ENCODE measurements at places on chromosomes 1 and 21.
A peak's percentile ranks its signal among the peaks of the same experiment; 100 is the strongest.

DNA sequence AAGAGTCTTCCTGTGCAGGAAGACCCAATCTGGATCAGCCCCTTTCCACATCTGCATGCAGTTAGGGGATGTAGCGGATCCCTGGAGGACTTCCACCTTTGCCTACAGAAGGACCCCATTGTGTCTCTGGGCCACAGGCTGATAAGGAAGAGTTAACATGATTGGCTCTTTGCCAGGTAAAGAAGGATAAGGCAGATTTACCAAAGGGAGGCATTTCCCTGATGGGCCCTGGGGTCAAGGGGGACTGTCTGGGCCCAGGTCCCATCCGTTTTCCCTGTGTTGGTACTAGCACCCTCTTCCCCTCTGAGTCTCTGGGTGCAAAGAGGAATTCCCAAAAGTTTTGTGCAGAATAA lies 29.1 kb downstream of the SLC26A9 start:
- no peak for DNase-seq

- DNase-seq: no peak
Measured at GRCh38 chr21:33505833-33506232, 14.3 kb upstream of the DNAJC28 start.

DNA sequence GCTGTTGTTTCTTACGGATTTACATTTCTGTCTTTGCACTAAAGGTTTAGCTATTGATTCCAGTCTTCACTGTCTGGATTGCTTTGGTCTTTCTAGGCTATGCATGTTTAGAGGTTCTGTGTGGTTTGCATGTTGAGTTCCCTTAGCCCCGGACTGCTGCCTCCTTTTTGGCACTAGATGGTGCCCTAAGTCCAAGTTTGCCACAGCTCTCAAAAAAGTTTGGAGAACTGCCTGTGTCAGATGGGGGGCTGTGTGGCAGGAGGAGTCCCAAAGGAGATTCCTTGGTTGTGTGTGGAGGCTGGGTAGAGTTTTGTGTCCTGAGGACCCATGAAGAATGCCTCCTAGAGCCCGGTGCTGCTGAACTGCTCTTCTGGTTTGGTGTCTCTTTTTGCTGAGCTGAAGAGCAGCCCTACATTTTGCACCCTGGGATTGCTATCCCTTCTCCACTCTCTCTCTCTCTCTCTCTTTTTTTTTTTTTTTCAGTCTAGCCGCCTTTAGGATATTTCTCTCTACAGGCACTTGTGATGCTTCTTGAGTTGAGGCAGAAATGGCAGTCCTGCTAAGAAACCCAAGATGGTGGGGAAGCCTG lies 74.4 kb downstream of the PTGS2 start:
- peak; percentile 72 for DNase-seq

- no peak for DNase-seq
Measured at GRCh38 chr1:181010789-181011188, 11.9 kb downstream of the STX6 start.

DNA sequence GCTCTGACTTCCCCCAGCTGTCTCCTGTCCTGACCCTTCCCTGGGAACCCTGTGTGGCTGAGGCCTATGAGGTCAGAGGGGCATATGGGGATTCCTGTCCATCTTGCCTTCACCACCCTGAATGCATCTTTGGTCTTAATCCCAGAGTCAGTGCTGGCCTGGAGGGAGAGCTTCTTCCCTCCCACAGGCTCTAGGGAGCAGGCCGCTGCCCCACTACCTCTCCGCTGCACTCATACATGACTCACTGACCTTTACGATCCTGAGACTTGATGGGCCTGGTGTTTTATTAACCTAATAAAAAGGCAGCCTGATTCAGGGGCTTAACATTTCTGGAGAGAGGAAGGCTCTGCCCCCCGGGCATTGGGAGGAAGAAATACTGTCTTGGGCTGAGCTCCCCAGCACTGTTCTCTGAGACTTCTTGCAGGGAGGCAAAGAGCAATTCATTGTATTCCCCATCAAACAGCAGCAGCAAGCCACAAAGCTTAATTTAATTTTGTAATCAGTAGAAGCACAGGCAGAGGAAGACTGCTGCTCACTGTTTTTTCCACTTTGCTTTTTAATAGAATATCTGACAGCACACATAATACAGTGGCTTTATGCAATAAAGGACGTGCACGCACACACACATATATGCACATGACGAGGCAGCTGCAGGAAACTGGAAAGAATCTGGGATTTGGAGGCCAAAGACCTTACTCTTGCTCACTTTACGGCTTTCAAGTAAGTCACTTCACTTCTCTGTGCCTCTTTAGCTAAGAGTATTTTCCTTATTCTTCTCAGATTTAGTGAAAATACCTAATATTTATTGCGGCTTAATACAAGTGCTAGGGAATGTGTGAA lies 89.2 kb upstream of the GRIK3 start:
- no peak for DNase-seq

DNA sequence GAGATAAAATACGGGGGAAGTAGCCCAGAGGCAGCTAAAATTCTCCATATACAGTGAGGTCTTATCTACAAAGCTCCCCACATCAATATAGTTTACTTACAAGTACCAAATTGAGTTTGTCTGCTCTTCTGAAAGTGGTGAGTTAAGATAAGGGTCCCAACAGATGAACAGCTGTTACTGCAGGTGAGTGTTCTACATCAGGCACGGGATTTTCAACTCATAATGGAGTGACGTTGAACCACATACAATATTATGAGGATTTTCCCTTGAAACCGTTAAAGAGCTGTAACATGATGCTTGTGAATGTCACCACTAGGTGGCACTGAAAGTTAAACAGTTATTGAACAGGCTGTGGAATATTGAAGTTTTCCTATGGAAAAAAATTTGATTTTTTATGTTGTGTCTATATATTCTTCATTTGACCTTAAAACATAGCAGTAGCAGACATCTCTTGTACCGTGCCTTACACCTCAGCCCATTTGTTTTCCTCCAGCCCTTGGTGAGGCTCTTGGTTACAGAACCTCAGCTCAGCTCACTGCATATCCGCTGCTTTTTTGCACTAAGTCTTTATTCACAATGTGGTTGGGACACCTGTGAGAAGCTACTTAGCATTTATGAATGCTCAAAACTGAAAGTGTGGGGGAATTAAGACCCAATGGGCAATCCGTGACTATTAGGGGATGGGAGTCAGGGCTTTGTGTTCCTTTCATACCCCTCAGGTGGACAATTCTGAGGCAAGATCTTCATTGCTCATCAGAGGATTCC lies 23.2 kb downstream of the CD1D start:
- peak; percentile 68 for DNase-seq

GRCh38 chr21:45260191-45260825 lies 27.4 kb downstream of the POFUT2 start:
- no peak for DNase-seq

DNA sequence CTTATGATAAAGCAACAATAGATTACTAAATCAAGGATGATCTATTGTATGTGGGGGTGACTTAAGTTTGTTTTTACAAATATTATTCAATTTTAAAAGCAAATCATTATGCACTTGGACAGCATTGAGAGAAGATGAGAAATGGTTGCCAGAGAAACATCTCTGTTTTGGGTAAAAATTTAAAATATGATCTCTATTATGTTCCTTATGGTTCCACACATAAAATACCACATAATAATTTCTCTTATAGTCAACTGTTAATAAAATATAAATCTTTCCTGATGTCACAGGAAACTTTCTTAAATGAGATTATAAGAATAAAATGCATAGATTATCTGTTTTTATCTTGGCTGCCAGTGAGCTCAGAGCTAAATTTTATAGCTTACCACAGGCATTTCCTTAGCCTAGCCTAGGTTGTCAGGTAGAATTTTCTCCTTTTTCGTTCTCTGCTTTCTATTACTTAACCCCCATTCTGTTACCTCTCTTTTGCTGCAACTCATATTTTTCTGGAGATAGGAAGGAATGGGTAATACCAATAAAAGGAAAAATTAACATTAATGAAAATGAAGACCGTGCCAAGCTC lies 109.7 kb downstream of the TGFB2 start:
- DNase-seq: no peak

- no peak for DNase-seq
Measured at GRCh38 chr1:17143760-17144159, 24.5 kb upstream of the PADI2 start.

DNA sequence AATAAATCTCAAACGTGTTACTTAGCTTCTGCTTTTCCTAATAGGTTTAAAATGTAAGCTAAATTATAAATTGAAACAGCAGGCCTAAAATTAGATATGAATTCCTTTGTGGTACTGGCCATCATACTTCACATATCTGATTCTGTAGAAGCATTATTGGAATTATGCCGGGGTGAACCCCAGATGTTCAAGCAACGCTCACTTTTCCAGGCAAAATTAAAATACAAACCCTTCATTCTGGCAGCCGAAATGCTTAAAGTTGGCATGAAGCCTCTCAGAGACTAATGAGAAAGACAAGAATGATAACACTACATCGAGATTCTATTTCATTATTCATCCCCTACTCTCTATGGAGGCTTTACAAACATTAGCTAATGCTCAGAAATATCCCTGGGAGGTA lies 1352.7 kb upstream of the ADGRL2 start:
- DNase-seq: no peak

GRCh38 chr1:75542818-75543570 lies 67.9 kb downstream of the SLC44A5 start:
- no peak for DNase-seq

GRCh38 chr1:214241060-214241459 lies 39.9 kb upstream of the SMYD2 start:
- DNase-seq: no peak

- DNase-seq: no peak
Measured at GRCh38 chr1:64553285-64553684, 83.4 kb downstream of the CACHD1 start.

- DNase-seq: peak; percentile 52
Measured at GRCh38 chr1:165075725-165076370, 280.7 kb downstream of the LMX1A start.

DNA sequence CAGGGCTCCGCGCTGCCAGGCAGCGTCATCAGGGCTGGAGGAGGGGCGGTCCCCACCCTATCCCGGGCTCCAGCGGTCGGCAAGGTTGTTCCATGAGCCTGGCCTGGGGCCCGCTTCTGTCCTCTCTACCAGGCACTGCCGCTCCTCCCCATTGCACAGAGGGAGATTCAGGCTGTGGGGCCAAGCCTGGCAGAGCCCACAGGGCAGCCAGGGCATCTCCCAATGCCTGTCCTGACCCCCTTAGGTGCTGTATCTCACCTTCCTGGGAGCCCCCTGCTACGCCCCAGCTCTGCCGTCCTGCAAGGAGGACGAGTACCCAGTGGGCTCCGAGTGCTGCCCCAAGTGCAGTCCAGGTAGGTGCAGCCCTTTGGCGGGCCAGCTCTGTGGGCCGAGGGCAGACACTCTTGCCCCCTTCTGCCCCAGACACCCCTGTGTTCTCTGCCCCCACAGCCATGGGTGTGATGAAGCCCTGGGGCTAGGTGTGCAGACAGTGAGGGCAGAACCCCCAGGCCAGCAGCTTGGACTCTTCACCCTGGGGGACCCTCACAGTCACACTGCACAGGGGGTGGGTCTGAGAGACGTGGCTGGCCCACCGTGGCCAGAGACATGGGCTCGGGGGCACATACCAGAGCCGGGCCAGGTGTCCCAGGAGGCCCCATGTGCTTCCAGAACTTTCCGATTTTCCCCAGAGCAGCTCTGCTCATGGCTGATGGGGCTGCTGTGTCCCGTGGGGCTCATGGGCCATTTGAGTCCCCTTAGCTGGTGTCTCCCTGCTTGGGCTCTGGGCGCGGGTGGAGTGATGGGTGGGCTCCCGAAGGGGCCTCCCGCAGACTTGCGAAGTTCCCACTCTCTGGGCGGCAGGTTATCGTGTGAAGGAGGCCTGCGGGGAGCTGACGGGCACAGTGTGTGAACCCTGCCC lies 1.6 kb downstream of the TNFRSF14 start:
- DNase-seq: no peak

DNA sequence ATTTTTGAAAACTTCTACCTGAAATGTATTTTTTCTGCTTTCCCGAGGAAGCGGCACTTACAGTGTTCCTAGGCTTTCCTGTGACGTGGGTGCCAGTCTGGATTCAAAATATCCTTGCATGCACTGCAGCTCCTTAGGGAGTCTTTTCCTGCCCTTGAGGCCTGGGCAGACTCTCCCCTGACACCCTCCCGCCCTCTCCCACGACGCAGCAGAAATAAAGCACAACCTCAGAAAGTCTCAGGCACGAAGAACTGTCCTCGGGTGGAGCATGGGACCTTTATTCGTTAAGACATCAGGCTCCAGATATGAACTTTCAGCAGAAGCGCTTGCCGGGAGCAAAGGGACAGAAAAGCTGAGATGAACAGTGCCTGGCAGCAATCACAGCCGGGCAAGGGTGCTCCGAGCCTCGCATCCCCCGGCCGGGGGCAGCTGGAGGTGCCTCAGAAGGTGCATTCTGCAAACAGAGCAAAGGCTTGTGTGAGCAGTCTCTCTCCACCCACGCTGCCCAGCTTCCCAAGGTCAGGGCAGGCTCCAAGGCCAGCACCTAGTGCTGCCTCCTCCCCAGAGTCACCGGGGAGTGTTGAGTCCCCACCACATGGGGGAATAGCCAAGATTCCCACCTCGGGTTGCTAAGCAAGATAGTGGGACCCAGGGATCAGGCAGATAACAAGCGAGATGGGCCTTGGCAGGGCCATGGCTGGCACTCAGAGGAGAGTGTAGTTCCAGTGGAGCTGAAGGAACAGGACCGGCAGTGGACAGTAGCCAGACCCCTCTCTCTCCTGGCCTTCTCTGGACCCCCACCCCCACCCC lies 3.2 kb downstream of the TFF3 start:
- DNase-seq: no peak

- DNase-seq: no peak
Measured at GRCh38 chr1:192933744-192934143, 124.9 kb downstream of the RGS2 start.

DNA sequence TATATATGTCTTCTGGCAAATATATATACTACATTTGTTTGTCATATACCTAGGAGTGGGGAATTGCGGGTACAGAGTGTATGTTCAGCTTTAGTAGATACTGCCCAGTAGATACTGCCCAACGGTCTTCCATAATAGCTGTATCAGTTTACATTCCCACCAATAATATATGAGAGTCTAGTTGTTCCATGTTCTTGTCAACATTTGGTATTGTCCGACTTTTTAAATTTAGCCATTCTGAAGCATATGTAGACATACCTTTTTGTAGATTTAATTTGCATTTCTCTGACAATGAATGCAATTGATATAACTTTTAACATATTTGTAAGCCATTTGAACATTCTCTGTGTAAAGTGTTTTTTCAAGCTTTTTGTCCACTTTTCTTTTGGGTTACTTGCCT lies 99.0 kb upstream of the HIVEP3 start:
- DNase-seq: no peak

GRCh38 chr1:48469616-48470480 lies 2.2 kb downstream of the SPATA6 start:
- no peak for DNase-seq

- DNase-seq: no peak
Measured at GRCh38 chr1:110554871-110555801, 36.2 kb upstream of the KCNA10 start.

DNA sequence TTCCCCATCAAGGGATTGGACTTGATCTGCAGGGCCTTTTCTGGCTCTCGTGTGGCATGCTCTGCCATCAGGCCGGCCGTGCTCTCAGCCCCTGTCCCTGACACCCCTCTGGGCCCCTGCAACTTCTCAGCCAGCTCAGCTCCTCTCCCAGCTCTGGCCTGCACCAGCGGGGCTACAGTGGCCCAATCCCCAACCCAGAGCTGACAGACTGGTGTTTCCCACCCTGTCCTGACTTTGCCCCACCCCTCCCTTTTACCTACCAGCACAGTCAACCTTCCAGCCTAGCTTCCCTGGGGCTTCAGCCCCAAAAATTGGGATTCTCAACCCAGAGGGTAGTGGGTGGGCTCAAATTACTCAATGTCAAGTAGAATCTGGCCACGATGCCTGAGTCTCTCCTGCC lies 149.3 kb downstream of the SYF2 start:
- no peak for DNase-seq

GRCh38 chr1:54486907-54487306 lies 61.1 kb upstream of the ACOT11 start:
- no peak for DNase-seq

GRCh38 chr21:27061770-27062169 lies 94.9 kb upstream of the ADAMTS5 start:
- DNase-seq: no peak

All from NCI-H460 (cell line).